Eye (tissue), 1 donor: ENCODE measurements at places on chromosomes 6 and 20.

GRCh38 chr6:46276576-46277142, 105.9 kb upstream of the ENPP5 start:
- DNase-seq = no peak

- no peak for DNase-seq
Measured at GRCh38 chr6:111993342-111993741, 60.6 kb upstream of the CCN6 start.

GRCh38 chr20:5212907-5213487, 86.2 kb downstream of the CDS2 start:
- no peak for DNase-seq

GRCh38 chr20:63267691-63268090, 4.9 kb upstream of the ARFGAP1 start:
- DNase-seq = no peak

DNA sequence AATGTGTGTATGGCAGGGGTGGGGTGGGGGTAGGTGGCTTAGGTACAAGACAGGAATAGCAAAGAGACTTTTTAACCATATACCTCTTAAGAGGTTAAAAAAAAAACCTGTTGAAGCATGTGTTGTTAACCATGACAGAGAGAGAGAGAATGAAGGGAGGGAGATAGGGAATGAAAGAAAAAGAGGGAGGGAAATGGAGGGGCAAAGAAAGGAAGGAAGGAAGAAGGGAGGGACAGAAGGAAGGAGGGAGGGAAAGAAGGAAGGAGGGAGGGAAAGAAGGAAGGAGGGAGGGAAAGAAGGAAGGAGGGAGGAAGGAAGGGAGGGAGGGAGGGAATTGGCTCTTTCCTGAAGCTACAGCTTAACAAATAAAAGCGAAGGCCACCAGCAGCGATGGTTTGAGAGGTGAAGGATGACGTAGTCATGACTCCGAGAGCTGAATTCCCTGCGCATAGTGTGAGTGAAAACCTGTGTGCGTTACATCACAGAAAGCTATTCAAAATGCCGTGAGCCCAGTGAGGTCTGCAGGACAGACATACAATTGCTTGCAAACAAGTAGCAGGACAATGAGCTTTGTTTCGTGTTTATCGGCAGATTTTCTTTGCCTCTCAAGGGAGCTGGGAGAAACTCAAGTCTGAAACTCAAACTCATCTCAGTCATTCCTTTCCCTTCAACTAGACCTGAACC, 88.6 kb upstream of the NEDD9 start:
- DNase-seq = no peak

- DNase-seq = peak; percentile 39
Measured at GRCh38 chr20:22905658-22906057, 129.5 kb upstream of the SSTR4 start.

GRCh38 chr20:43748274-43748673, 21.5 kb upstream of the GTSF1L start:
- no peak for DNase-seq

GRCh38 chr20:50584687-50585086, 74.5 kb downstream of the PTPN1 start:
- no peak for DNase-seq

- no peak for DNase-seq
Measured at GRCh38 chr6:111992851-111993250, 61.1 kb upstream of the CCN6 start.

DNA sequence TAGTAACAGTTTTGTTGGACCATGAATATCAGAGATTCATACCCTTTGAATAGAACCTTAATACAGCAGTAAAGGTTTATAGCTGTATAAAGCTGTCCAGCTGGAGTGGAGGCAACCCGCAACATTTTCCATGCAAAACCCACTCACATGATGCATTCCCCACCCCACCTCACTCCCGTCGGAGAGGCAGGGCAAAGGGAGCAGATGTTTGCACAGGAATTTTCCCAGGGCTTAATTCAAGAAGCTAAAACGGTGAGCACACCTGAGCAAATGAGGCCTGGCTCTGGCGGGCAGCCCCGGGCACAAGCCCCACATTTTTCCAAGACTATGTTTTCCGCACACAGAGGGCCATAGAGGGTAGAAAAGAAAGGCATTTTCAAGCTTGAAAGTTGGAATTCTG, 191.7 kb downstream of the FOXC1 start:
- DNase-seq = no peak

- no peak for DNase-seq
Measured at GRCh38 chr6:36947570-36948351, 6.8 kb upstream of the PI16 start.

DNA sequence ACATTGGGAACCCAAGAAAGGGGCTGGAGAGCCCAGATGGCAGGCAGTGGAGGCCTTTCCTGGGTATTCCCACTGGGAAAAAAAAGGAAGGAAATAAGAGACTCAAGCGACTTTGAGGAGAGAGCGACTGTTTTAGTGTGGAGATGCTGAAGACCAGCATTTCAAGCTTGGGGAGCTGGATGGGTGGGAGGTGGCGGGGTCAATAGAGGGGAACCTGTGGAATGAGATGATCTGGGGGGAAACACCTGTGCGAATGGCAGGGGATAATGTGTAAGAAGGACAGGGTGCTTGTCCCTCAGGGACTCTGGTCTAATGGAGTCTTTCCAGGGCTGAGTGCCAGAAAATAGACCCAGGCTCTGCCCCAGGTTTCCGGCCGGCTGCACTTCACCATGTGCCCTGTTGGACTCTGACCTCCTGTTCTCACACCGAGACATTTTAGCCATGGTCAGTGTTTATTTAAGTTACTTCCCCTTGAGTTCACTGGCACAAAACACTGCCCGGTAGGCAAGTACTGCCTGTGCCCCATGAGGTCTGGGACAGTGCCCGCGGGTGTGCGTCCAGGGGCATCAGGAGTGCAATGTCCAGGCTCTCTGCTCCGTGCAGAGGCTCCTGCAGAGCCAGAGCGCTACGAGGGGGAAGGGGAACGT, 50.4 kb upstream of the NKX2-2 start:
- no peak for DNase-seq

GRCh38 chr6:15518878-15519277, 143.9 kb downstream of the DTNBP1 start:
- DNase-seq = no peak

GRCh38 chr20:47389867-47390347, 33.4 kb upstream of the ZMYND8 start:
- no peak for DNase-seq

GRCh38 chr6:50527985-50528384, 185.3 kb upstream of the TFAP2D start:
- no peak for DNase-seq
